ENCODE measurements at places on chromosomes 11 and 22.

DNA sequence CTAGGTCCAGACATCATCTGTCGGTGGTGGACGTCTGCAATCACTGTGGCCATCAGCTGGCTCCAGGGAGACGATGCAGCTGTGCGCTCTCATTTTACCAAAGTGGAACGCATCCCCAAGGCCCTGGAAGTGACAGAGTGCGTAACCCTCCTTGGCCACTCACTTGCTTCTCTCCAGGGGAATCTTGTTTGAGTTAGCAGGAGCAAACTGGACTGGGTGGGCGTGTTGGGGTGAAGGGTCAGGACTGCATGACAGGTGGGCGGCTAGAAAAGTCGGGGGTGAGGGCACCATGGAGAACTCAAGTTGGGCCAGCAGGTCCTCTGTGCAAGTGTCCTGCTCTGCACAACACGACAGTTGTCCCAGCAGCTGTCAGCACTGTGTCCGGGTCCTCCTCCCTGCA lies 16.2 kb downstream of the SHISA8 start:
- DNase-seq, result no peak

DNA sequence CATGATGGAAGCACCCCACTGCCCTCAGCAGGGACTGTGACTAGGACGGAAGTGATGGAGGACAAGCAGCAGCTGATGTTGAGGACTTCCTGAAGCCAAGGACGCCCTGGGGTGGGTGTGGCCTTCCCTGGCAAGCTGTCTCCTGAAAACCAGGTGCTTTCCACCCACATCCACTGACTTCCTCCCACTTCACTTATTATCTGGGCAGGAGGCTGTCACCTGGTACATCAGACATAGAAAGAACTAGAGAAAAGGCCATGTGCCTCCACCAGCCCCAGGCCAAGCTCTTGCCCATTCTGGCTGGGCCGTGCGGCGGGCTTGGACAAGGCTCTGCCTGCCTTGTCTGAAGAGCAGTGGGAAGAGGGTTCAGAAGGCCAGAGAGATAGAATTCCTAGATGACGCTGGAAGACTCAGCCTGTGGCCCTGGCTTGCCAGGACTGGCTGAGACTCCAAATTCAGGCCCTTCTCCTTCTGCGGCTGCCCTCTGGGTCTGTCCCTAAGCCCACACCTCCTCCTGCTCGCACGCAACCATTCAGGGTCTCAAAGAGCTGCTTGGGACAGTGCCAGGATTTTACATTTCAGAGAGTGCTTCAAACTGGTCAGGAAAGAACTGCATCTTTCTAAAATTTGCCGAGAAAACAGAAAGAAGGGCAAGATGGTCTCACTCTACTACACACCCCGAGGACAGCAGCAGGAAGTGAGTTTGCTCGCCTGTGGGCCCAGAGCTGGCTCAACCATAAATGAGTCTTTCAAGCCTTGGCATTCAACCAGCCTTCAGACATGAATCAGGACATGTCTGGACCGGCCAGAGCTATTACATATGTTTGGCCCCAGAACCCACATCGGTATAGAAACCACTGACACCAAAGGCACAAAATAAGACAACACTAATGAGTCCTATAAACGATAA lies 13.3 kb downstream of the ARHGAP1 start:
- DNase-seq, result no peak

- DNase-seq, result no peak
Observed at GRCh38 chr22:46139895-46140350, 10.4 kb upstream of the PPARA start.

- peak; percentile 81 for DNase-seq
Observed at GRCh38 chr11:44531116-44531504, 34.4 kb upstream of the CD82 start.

DNA sequence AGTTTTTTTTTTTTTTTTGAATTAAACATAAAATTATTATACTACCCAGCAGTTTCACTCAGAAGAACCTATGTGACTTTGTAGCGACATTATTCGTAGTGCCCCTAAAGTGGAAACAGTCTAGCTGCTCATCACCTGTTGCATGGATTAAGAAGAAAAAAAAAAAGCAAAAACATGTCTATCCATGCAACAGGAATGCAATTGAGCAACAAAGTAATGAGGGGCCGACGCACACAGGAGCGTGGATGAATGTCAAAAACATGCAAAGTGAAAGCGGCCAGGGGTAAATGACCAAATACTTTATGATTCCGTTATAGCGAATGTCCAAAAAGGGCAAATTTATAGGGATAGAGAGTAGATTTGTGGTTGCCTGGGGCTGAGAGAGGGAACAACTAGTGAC lies 16.3 kb downstream of the MYO18B start:
- no peak for DNase-seq

GRCh38 chr11:7617032-7617431 lies 56.3 kb downstream of the CYB5R2 start:
- DNase-seq, result no peak

GRCh38 chr11:59172345-59173079 lies 580 bp downstream of the DTX4 start:
- no peak for DNase-seq

- no peak for DNase-seq
Observed at GRCh38 chr22:30970356-30970746, 1.3 kb downstream of the TUG1 start.

GRCh38 chr11:122872046-122872445 lies 10.5 kb upstream of the JHY start:
- no peak for DNase-seq

GRCh38 chr22:50118557-50119168 lies 28.9 kb downstream of the MOV10L1 start:
- DNase-seq, result peak; percentile 75

GRCh38 chr22:49671331-49672013 lies 156.2 kb downstream of the BRD1 start:
- no peak for DNase-seq

DNA sequence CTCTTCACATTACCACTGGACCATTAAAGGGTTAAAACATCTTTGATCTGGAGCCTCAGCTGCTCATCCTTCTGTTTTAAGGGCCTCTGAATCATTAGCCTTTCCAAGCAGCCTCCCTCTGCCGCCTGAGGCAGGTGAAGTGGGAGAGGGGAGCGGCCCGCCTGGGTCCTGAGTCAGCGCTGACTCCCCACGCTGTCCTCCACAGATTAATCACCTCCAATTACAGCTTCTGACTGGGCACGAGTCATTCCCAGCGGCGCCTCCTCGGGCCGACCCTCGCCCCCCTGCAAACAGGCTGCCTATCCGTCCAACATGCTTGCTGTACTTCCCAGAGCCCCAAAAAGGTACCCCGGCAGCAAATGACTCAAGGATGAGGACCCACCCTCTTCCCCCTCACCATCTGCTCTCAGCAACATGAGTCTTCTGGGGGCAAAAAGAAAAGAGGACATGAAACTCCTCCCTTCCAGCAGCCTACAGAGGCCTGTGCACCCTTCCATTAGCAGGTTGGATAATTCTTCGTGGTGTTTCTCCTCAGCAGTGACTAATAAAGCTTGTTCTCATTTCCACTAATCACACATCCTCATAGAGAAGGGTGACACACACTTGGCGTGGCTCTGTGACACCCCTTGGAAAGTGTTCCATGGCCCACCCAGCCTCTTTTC lies 44.3 kb upstream of the JAM3 start:
- no peak for DNase-seq

GRCh38 chr11:128415539-128415938 lies 171.8 kb downstream of the ETS1 start:
- no peak for DNase-seq

- no peak for DNase-seq
Observed at GRCh38 chr22:40451210-40451609, 80.8 kb downstream of the SGSM3 start.

GRCh38 chr22:34255042-34255441 lies 334.8 kb upstream of the LARGE1 start:
- DNase-seq, result no peak

- no peak for DNase-seq
Observed at GRCh38 chr11:2375964-2376551, 1.1 kb upstream of the CD81 start.

- DNase-seq, result no peak
Observed at GRCh38 chr22:36355362-36355761, 32.4 kb downstream of the MYH9 start.

DNA sequence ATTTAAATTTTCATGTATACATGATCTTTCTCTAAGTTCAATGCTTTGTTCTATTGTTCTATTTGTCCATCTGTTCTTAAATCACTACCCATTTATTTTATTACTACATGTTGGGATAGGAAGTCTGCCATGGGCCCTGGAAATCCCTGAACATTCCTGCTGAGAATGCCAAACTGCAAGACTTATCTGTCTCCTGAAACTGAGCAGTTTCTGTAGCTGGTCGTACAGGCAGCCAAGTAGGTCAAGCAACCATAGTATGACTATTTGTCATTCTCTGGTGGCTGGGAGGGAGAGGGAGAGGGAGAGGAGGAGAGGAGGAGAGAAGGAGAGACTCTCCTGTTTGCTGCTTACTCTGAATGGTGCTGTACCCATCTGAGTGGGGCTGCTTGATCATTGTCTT lies 82.8 kb upstream of the SNX19 start:
- no peak for DNase-seq

- no peak for DNase-seq
Observed at GRCh38 chr11:18368221-18368620, 26.1 kb upstream of the LDHA start.
